Cerebellar nuclear complex (tissue), 1 donor: ENCODE measurements at places on chromosomes 11 and 22.

GRCh38 chr11:57935402-57936049 is 88.2 kb upstream of the OR9Q1 start:
- no peak for DNase-seq

- DNase-seq: no peak
These were observed 772.5 kb downstream of the TBC1D22A start for GRCh38 chr22:47534804-47535410.

DNA sequence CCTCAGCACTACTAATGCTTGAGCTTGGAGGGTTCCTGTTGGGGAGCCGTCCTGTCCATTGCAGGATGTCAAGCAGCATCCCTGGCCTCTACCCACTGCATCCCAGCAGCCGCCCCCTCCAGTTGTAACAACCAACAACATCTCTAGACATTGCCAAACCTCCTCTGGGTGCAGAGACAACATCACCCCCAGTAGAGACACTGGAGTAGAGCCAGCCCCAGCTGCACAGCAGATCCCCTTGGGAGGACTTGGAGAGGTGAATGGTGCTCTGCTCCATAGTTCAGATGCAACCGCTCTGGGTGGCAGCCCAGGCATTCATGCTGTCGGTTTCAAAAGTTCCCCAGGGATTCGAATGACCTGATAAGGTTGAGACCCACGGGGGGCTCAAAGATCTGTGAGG is 259.0 kb downstream of the MN1 start:
- no peak for DNase-seq

GRCh38 chr11:1758611-1759150 is 5.0 kb downstream of the CTSD start:
- DNase-seq: no peak
